ENCODE measurements at places on chromosomes 4 and X.

DNA sequence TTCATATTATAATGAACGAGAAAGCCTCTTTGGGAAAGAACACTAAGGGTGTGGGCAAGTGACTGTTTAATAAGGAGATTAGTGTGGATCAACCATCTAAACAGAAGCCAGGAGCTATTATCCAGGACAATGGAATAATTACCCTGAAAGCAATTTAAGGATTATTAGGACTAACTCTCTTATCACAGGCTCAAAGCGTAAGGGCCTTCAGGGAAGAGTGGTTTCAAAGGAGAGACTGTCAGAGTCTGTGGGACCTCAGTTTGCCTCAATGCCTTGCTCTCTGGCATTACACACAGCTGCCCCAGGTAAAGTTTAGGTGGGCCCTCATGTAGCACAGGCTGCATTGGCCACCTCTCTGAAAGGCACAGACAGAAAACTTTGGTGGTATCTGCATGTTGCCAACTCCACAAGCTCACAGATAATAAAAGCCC is 717.2 kb upstream of the ADGRL3 start:
- DNase-seq = no peak

DNA sequence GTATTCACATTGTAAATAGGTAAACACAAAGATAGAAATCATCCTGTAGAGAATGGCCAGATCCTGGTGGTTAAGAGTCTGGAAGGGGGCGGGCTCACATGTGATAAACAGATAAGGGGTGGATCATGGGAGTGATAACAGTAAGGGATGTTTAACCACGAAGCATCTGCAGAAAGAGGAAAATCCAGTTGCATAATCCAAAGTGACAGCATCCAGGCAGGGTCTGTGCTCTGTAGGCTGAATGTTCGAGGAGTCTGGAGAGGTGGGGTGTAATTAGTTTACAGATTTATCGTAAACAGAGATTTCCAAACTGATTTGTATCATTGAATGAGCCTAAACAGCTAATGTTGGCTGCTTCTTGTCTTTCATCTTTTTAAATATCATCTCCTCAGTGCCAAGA is 1009.8 kb upstream of the SLIT2 start:
- no peak for DNase-seq

GRCh38 chr4:105509714-105510113 is 35.9 kb upstream of the PPA2 start:
- no peak for DNase-seq

DNA sequence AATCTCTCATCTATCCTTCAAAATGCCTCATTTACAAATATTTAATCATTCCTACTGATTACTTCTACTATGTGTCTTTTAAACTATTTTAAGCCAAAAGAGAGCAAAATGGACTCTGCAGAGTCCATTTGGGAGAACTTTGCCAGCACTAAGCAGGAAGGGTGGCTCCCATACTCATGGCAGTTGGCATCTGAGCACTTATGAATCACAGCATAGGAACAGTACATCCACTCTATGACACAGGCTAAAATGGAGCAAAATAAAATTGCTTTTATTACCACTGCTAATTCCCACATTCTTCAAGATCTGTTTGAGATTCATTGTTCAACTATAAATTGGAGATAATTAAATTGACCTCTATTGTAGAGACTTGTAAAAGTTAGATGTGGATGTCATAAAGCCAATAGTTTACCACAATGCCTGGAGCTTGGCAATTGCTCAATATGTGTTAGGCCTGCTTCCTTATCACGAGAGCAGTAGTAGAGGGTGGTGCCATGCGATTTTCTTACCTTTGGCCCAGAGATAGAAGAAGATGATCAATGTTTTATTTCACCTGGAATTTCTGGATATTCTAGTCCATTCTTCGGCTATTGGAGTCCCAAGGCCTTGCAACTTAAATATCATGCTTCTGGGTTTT is 19.1 kb downstream of the HPGD start:
- DNase-seq = no peak

GRCh38 chrX:12245650-12246645 is 107.7 kb downstream of the FRMPD4 start:
- DNase-seq = peak; percentile 56

DNA sequence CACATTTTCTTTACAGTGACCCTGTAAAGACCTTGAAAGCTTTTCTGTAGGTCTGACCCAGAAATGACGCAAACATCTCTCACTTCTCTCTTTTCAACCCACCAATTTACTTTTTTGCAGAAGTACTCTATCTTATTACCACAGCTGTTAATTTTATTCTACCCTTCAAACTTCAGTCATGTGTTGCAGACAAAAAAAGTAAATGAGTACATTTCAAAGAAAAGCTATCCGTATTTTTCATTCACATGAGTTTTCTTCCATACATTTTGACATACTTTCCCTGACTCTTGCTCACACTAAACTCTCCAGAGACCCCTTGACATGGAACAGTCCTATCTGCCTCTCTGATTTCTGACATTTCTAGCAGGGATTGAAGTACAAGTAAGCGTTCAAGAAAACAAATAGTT is 51.7 kb downstream of the SLC7A11 start:
- DNase-seq = no peak

DNA sequence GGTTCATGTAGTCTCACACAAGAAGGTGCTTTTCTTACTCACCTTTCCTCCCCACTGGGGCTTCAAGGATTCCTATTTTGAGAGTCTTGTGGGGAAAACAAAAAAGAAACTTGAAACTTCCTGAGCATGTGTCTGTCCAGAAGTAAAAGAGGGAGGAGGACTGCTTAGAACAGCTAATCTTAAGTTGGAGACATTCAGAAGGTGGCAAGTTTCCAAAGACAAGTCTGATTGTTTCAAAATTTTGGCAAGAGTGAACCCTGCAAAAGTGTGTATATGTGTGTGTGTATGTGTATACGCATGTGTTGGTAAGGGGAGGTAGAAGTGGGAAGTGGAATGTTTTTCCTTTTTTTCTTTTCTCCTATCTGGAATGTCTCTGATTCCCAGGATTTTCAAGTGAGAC is 189.0 kb upstream of the FRMPD4 start:
- DNase-seq = no peak

DNA sequence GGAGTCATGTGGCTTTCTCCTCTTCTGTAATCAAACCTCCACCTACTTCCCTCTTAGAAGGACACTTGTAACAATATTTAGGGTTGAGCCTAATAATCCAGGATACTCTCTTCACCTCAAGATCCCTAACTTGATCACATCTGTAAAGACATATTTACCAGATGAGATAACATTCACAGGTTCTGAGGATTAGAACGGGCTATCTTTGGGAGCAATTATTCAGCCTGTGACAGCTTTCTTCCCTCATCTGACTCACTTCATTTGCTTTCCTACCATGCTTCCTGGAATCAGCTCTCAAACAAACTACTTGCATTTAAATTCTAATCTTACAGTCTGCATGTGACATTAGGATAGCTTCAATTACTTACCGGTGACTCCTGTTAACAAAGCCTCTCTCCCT is 133.5 kb upstream of the NDST3 start:
- DNase-seq = no peak

DNA sequence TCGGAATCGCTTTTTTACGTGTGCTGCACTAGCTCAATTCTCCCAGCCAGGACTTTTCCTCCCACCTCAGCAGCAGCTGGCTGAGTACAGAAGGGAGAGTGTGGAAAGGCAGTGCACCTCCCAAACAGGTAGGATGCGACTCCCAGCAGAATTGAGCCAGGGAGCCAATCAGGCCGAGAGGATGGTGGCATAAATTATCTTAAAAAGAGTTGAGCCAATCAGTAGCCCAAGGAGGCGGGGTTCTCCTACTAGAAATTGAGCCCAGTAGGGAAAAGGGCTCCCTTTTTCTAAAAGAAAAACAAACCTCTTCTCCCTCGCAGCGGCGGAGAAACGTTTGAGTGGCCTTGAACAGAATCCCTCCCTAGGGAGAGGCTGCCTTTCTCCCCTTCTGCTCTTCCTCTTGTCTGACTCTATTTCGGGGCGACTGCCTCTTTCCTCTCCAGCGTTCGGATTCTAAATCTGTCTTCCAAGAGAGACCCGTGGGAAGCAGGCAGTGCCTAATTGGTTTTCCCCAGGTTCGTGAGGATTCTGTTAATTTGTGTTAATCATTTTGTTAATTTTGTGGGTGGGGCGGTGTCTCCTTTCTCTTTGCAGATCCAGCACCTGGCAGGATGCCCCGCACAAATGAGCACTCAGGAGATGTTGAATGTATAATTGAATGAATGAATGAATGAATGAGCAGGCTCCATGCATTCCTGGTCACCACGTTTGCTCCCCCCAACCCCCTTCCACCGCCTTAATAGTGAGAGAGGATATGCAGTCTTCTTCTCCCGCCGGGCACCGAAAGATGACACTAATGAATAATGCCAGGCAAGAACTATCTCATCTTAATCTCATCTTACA is at the start of gene GABRG1:
TSS of gene GABRG1 (minus strand) at position 142 of the 843 bp plus-strand sequence. CDS start at position 1, 141 bp downstream.
- no peak for DNase-seq

DNA sequence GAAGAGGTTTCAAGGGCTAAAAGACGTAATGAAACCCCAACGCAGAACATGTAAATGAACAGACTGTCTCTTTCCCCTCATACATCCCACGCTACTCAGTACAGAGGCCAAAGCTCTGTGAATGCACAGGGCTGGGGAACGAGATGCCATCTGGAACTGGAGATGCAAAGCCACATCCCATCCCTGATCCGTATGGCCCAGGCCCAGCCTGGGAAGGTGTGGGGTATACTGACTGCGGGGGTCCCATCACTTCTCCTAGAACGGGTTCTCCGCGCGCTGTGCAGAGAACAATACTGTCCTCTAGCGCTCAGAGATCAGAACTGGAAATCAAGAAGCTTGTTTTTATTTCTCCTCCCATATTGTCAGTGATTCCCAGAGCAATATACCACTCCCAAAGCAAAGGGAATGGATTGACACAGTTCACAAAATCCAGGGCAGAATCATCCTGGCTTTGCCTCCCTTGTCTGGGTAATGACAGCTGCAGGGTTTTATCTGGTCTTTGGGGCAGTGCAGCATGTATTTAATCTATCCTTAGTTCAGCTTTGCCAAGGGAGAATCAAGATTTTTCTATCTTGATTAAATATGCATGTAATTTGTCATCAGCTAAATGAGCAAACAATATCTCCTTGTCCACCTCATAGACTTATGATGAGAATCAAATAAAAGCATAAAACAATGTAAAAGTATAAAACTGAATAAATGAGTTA is 47.3 kb upstream of the TLR3 start:
- peak; percentile 38 for DNase-seq

DNA sequence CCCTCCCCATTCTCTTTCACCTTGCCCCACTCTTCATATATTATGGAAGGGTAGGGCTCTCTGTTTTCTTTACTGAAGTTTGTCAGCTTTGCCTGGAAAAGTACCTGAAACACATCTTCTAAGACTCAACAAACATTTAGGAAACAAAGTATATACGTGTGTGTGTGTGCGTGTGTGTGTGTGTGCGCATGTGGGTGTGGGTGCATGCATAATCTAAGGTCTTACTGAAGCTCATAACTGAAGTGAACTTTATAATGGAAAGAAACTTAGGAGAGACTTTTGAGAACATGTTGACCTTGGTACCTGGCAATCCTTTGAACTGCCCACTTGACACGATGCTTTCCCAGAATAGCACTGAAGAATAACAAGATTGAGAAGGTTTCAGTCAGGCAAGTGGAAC is 986.3 kb upstream of the GRID2 start:
- no peak for DNase-seq

DNA sequence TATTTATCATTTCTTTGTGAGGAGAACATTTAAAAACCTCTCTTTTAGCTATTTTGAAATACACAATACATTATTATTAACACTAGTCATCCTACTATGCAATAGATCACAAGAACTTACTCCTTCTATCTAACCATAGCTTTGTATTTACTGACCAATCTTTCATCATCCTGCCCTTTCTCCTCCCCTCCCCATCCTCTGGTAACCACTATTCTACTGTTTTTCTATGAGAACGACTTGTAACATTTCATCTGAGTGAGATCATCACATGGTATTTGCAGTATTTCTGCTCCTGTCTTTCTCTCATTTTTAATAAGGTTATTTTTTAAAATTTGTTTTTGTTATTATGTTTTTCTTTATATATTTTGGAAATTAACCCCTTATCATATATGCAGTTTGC is 331.8 kb downstream of the TEX13C start:
- DNase-seq = no peak

DNA sequence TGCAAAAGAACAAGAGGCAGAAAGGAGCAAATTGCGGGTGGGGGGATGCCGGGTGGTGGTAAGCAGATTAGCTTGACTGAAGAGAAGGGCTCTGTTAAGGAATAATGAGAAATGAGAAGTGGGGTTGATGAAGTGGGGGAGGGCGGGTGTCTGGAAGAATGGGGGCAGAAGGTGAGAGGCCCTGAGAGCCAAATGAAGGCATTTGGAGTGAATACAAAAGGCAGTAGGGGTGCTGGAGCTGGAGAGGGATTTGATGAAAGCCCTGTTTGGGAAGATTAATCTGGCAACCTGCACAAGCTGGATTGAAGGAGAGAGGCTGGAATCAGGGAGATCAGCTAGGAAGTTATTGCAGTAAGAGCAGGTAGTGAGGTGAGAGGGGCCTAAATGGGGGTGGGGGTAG is 82.1 kb downstream of the GUCY2F start:
- no peak for DNase-seq

- no peak for DNase-seq
Measured at GRCh38 chr4:105815701-105816100, 79.6 kb upstream of the NPNT start.

DNA sequence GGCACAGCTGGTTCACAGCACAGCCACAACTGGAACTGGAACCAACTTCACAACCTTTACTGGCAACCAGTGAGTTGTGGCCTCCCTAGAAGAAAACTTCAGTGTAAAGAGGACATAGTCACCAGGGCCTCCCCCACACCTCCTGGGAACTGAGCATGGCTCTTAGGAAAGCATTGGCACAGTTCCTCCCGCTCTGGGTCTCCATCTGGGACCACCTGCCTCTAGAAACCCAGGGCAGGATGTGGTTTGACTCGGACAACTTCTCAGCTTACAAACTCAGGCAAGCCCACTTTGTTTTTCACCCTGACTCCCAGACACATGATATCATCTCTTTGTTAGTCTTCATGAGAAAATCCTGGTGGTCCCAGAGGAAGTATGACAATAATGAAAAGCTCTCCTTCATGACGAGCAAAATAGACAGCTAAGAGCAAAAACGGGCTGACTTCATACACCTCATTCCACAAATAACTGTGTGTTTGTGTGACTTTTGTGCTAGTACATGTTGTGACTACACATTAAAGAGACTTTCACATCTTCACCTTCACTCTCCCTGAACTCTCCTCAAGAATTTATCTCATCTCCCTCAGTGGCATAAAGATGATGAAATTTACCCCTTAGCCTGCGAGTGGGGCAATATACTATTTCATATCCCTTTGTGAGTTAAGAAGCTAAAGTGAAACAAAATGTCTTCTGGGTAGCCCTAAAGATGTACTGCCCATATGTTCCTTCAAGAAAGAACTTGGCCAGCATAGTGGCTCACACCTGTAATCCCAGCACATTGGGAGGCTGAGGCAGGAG is 75.4 kb downstream of the SH3KBP1 start:
- DNase-seq = peak; percentile 20

- no peak for DNase-seq
Measured at GRCh38 chr4:122976111-122976510, 53.7 kb upstream of the NUDT6 start.

GRCh38 chrX:5057786-5058185 is 1170.9 kb downstream of the NLGN4X start:
- peak; percentile 2 for DNase-seq
